Ecto neural progenitor cell (in vitro differentiated cells): ENCODE measurements at places on chromosomes 4 and X.

DNA sequence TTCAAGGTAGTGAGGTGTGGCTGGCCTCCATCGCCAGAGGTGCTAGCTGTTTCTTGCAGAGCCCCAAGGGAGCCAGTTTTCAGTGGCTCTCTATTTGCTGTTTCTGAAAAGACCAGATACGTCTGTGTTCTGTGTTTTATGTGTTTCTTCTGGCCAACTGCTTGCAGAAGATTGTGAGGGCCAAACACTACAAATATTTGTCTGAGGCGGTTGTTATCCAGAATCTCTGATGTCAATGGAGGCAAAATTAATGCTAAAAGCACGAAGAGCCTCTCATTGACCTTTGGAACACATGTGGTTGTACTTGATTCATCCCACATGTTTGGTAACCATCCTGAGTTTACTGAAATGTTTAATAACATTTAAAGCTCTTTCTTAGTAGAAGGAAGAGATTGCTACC is 113.9 kb downstream of the CT47B1 start:
- DNase-seq: no peak

GRCh38 chr4:150722908-150723362 is 141.0 kb downstream of the MAB21L2 start:
- no peak for DNase-seq

DNA sequence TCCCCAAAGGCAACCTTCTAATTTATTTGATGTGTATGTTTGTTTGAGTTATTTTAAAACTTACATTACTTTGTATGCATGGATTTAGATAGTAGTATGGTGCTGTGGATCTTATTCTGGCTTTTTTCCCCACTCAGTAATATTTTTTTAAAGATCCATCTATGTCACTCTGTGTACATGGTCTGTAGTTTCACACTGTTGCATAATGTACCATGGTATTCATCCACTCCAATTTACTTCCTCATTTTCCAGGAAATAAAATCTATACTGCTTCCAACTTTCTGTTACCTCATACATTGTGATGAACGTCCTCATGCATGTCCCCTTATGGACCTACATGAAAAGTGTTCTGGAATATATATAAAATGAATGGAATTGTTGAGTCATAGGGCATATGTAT is 17.6 kb downstream of the ARMCX2 start:
- no peak for DNase-seq

DNA sequence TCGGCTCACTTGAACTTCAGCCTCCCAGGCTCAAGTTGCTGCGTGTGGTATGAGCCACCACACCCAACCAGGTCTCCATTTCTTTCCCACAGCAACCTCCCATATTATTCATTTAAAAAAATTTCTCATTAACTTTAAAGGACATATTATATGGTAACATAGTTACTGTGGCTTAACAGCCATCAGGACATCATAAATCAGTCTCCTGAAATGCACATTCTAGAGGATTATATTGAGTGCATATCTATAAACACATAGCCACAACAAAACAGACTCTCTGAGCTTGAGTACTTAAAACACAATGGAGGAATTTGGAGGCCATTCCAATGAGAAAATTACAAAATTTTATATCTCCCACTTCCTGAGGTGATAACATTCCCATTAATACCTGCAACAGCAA is 61.5 kb downstream of the CORIN start:
- no peak for DNase-seq

DNA sequence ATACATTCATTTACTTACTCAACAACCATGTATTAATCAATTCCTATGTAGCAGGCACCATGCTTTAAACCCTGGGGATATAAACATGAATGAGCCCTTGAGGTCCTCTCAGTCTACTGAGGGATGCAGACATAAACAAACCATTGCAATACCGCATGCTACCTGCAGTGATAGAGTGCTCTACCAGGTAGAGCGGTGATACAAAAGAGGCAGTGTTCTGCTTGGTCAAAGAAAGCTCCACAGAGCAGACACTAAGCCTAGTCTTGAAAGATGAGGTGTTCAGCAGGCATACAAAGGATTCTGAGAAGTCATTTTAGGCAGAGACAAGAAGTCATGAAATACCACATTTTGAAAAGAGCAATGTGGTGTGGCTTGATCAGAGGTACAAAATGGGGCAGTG is 26.9 kb upstream of the AMOT start:
- DNase-seq: no peak

DNA sequence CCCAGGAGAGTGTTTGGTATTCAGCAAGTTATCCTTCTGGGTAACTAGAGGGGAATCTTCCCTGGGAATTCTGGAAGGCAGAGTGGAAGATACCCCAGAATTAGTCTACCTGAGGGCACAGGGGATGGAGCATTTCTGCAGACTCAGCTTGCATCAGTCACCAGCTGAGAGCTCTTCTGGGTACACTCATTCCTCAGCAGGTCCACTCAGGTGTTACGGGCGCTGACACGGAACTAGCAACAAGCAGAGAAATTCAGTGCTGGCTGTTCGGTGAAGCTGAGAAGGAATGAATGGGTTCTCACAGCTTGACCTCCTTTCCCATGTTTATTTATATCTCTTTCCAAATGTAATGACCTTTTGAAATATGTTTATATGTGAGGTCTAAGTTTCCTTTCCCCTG is 106.0 kb upstream of the PNPLA4 start:
- no peak for DNase-seq

DNA sequence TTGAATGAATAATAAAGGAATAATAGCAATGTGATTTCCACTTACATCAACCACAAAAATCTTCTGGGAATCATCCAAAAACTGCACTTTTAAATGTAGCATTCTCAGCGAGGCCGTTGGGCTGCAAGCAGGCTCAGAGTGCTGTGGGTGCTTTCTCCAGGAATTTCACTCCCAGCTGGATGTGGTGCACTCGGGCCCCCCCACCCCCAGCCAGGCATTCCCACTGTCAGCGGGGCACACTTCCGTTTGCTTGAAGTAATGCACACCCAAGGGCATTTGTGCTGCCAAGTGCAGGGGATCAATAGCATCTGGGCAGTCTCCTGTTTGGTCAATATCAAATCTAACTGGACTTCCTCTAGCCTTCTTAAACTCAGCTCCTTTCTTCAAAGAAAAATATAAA is at the start of gene FRMD7:
FRMD7 (minus strand) TSS at position 278 of the 400 bp plus-strand sequence; CDS start at position 102, 176 bp downstream.
- DNase-seq: no peak

DNA sequence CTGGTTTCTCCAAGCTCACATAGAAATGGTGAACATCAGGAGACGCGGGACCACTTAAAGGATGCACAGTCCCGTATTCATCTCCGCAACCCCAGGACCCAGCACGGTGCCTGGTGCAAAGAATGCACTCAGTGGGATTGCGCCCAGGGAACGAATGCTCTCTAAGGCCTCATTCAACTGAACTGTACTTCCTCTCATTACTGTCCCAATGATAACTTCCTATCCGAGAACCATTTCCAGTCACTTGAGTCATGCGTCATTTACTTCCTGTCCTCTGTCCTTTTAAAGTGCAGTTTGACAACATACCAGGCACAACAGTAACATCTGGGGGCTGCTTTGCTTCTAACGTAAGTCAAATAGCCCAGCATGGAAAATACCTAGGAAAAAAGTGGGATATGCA is 75.7 kb downstream of the RBM47 start:
- no peak for DNase-seq

DNA sequence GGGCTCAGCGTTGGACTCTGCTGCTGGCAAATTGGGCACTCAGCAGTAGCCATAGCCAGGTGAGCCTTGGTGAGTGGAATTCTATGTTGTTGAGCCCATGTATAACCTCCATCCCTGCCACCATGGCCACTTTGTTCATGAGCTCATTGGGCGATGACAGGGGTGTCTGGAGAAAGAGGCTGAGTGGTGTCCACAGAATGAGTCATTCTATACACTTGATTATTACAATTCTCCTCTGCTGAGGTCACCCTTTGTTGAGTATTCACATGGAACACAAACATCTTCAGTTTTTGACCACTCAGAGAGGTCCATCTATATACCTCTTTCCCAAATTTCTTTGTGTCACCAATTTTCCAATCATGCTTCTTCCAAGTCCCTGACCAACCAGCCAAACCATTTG is 1341.7 kb downstream of the PCDH7 start:
- no peak for DNase-seq

DNA sequence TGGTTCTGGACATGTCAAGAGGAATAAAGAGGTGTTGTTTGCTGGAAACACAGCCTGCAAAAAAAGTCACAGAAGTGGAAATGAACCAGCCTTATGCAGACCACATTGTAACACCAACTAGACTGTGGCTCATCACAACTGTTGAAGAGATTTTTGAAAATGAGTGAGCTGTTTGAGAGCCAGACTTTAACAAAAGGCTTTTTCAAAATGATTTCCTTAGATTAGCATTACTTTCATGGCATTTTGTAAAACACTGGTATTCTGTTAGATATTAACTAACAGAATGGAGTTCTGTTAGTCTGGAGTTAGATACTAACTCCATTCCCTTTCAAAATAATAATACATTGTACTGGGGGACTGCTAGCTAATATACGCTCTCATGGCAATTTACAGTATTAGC is 60.6 kb upstream of the GABRA2 start:
- no peak for DNase-seq

DNA sequence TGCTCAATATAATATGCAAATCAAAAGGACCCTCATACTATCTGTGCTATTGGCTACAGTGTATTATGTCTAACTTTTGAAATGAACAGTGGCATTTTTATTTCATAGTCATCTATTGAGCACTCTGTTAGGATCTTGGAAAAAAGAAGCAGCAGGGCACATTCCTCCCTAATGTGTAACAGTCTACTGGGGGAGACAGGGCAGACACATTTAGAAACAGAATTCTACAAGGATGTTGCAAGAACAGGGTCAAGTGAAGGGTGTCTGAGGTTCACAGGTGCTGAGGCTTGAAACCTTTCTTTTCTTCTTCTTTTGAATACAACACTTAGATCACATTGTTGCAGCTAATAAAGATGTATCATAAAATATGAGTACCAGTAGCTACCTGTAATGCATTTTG is 129.7 kb upstream of the SLC4A4 start:
- DNase-seq: no peak

DNA sequence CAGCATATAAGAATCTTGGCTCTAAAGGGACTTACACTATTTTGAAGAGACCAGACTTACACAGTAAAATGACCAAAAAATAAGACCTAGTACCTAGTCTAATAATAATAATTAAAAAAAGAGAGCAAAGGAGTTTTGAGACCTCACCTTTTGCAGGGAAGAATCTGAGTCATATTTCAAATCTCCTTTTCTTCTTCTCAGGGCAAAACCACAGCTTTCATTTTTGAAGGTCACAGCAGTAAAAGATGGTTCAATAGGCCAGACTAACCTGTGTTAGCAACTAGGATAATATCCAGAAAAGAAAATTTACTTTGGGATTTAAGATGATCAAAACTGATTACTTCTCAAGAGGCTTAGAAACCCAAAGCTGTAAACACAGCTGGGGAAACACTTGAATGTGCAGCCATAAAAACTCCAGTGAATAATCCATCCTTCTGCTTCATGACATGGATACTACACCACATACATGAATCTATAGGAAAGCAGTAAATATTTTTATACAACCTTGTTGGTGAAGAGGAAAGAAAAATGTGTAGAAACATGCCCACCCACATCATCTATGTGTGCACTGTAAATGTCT is 25.9 kb upstream of the LNX1 start:
- no peak for DNase-seq

- no peak for DNase-seq
These were observed 274.0 kb downstream of the CHIC1 start for GRCh38 chrX:73836956-73837477.

GRCh38 chr4:22553560-22553959 is 37.7 kb upstream of the ADGRA3 start:
- no peak for DNase-seq

DNA sequence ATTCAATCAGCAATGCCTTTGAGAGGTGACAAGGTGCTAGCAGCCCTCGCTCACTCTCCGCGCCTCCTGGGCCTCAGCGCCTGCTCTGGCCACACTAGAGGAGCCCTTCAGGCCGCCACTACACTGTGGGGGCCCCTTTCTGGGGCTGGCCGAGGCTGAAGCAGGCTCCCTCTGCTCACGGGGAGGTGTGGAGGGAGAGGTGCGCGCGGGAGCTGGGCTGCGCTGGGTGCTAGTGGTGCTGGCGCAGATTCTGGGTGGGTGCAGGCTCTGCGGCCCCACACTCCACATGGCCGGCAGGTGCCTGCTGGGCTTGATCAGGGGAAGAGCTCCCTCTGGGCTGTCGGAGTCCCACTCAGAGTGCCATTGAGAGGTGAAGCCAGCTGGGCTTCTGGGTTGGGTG is 351.0 kb downstream of the GASK1B start:
- DNase-seq: no peak

DNA sequence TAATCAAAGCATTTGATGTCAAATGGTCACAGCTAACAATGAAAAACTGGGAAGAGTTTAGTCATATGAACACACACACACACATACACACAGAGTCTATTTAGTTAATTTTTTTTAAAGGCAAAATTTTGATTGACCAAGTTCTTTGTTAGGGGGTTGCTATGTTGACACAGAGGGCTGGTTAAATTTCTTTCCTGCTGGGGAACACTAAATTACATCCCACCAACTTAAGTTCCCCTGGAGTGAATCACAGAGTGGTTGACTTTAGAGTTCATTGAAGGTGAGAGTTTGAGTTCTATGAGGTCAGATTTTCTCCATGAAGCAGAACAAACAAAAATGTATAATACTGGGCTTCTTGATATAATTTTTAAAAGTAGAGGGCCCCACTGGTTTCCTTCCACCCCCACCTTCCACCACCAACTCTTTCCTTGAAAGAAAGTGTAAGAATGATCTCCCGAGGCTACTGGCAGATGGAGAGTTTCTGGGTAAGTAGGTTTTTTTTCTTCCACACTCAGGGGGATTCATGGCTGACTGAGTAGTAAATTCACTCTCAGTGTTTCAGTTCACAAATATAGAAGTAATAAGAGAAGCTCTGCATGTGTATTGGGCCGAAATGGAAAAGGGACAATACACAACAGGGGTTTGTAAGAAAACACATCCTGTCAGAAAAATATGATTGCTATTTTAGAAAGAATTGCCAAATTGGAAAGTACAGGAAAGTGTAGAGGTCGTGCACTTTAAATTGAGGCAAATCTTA is 917.0 kb upstream of the LCORL start:
- no peak for DNase-seq

DNA sequence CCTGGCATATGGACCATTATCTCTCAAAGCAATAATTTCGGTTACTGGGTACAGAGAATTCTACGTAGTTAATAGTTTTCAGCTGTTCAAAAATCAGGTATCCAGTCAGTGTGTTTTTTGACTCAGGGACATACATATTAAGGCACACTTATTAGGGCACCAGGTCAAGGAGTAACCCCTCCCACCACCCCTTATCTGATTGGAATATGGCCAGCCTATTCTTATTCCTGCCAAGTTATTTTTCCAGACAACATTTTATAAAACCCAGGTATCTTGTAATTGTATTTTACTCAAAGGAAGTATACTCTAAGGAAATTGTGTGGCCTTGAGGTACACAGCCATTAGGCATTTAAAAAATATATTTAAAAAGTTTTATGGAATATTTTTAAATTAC is 4.3 kb downstream of the ZFX start:
- no peak for DNase-seq

DNA sequence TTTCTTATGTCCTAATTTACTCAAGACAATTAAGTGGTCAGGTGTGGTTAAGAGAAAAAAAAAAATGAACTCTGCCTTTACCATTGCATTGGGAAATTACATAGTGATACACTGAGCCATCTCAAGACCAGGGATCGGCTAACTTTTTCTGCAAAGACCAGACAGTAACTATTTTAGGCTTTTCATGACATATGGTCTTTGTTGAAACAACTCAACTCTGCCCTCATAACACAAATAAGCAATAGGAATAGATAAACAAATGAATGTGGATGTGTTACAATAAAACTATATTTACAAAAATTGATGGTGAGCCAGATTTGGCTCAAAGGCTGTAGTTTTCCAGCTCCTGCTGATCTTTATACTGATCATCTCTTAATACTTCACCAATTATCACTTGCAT is 632.6 kb upstream of the INTU start:
- no peak for DNase-seq
